Left kidney (tissue), 8 donors: ENCODE measurements at places on chromosomes 16 and 17. TPM values are rescaled to one million over a fixed set of nuclear protein-coding genes. Genes with fewer than 3 reads are reported as not detected.

- DNase-seq = no peak
Observed at GRCh38 chr17:59631276-59631675, 11.6 kb downstream of the CLTC start.

HSD3B7 gene
- polyA plus RNA-seq = 6.7 TPM

DNA sequence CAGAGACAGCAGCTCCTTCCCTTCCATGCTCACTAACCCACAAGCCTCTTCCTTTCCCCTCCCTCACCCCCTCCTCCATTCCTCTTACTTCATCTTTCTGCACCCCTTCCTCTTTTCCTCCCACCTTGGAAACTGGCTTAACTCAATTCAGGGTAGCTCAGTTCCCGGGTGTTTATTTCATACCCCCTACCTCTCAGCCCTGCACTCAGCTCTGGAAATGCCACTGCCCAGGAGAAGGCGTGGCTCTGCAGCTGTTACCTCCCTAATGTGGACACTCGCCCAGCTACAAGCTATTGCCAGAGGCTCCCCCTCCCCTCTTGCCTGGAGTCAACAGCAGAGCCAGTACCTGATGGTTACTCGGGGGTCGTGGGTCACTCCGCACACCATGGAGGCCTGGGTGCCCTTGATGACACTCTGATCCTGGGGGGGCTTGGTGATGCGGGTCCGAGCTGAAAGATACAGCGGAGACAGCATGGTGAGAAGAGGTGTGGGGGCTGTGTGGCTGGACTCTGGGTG lies 118.4 kb upstream of the CDC42EP4 start:
- DNase-seq = no peak

DNA sequence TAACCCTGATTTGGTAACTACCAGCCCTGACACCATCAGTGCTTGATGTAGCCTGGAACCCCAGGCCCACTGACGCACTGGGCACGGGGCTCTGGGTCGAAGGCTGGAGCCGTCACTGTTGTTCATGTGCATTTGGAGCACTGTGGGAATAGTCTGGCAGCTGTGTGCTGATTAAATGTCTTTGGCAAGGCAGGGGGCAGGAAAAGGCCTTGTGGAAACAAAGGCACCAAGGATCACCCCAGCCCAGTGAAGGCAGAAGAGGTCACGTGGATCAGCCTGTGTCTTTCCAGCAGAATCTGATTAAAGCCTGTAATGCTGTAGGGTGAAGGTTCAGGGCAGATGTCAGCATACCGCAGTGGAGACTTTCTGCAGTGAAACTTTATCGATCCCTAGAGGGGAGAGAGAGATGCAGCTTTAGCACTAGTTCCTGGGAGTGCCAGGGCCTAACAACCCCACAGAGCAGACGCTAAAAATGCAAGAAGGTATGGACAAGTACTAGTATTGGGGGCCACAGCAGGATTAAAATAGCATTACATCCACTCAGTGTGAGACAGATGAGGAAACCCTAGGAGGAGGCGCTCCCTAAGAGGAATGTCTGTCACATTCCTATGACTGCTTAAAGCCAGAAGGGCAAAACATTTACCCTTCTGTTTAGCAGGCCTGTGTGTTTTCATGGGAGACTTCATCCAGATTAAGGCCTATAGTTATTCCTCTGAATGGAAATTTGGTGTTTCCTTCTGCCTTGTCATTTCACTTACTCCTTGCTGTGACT lies 9.7 kb downstream of the ZNHIT3 start:
- DNase-seq = no peak

DNA sequence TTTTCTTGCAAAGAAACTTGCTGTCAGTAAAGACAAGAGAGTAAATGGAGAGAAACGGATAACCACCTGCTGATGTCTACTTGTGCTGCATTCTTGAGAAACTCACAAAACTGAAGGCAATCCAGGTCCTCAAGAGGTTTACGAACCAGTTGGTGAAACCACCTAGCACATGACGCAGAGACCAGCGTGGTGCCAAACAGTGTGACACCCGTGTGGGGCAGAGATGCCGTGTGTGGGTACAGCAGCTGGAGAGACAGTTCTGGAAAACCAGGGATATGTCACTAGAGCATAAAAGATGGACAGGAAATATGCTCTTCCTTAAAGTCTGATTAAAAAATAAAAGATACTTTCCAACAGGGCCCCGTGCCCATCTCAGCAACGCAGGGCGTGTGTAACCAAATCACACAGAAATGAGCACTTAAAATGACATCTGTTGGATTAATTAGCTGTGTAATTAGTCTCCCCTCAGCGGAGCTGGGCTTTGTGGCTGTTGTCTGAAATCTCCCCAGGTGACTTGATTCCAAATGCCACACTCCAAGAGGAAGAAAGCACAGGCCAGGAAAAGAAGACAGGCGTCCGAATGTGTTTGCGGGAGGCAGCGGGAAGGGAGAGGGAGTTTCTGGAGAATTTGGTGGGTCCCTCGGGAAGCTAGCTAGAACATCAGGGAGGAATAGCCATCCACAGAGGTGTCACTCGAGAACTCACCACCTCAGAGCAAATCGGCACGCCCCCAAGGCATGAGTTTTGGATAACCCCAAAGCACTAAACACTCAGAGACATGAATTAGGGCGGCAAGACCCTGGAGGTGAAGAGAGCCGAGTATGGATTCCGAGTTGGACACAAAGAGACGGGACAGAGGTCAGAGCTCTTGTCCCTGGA lies 109.8 kb downstream of the ZFHX3 start:
- no peak for DNase-seq

GRCh38 chr16:87463722-87464690 lies 28.8 kb downstream of the ZCCHC14 start:
- no peak for DNase-seq

DNA sequence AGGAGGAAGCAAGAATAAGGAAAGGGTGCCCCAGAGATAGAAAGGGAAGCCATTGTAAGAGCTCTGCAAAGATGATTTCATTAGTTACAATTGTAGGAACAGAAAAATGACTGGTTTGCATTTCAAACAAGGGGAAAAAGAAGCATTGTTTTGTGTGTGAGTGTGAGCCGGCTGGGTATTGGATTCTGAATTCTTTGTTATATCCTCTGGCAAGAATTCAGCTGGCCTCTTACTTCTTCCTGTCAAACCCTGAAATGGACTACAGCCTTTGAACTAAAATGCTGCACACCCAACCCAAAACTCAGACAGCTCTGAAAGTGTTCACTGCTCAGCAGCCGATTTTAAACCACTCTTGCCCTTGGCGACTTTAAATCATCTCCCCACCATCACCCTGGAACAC lies 461.3 kb downstream of the PMP22 start:
- DNase-seq = no peak

GRCh38 chr16:20114356-20114755 lies 40.7 kb upstream of the GPR139 start:
- no peak for DNase-seq

NGFR gene
- 2.9 TPM for polyA plus RNA-seq
